Vagina (tissue), 2 donors: ENCODE measurements at places on chromosomes 7 and 10.

DNA sequence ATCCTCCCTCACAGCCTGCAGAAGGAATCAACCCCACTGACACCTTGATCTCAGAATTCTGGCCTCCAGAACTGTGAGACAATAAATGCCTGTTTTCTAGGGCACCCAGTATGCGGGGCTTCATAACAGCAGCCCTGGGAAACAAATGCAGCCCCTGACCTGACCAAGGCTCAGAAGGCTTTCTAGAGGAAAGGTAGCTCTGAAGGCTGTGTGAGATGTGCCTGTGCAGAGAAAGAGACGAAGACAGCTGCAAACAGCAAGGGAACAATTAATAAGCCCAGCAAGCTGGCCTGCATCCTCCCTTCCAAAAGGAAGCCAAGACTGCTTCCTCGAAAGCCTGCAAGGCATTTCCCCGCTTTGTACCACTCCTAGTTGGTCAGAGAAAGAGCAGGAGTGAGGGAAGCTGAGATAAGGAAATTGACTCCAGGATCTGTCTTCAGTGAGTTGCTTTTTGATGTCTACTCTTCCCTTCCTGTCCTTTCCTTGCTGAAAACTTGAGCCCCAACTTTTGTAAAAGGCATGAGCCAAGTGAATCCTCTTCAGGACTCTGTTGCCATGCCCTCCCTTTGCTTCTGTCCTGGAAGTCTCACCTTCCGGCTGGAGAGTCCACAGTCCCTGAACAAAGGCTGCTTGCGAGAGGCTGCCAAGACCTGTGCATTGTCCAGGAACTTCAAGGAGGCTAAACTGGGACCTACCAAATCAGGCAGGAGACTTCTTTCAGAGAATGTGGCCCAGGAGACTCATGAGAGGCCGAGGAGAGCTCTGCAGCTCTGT lies 71.2 kb upstream of the ARID5B start:
- peaks cover 7% of the 10 kb centered on the region for H3K4me1 ChIP-seq
- H3K27me3 ChIP-seq: no peaks in the 10 kb centered on the region
- H3K36me3 ChIP-seq: no peaks in the 10 kb centered on the region
- DNase-seq: no peak
- no peak overlapping the region for H3K27ac ChIP-seq

DNA sequence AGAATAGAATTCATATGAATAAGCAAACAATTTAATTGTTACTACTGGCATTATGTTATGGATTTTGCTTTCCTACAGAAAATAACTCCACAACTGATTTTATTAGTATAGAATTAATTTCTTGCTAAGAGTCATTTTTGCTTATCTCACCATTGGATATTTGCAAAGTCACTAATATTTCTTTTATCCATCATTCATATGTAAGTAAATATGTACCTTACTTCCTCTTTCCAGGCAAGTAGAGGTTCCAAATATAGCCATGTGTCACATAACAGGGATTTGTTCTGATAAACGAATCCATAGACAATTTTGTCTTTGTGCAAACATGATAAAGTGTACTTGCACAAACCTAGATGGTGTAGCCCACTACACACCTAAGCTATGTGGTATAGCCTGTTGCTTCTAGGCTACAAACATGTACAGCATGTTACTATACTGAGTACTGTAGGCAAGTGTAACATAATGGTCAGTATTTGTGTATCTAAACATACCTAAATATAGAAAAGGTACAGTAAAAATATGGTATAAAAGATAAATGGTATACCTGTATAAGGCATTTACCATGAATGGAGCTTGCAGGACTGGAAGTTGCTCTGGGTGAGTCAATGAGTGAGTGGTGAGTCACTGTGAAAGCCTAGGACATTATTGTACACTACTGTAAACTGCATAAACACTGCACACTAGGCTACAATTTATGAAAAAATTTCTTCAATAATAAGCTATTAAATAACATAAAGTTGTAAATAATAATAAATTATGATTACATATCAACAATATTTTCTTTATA lies 18.3 kb downstream of the KLLN start:
- H3K36me3 ChIP-seq: no peaks in the 10 kb centered on the region
- DNase-seq: no peak
- H3K27me3 ChIP-seq: no peaks in the 10 kb centered on the region
- no peaks in the 10 kb centered on the region for H3K4me1 ChIP-seq
- no peak overlapping the region for H3K4me3 ChIP-seq

GRCh38 chr10:113103131-113103840 lies 153.2 kb downstream of the TCF7L2 start:
- peaks cover 54% of the 10 kb centered on the region for H3K4me1 ChIP-seq
- no peak overlapping the region for H3K27ac ChIP-seq
- DNase-seq: no peak
- no peaks in the 10 kb centered on the region for H3K36me3 ChIP-seq
- no peaks in the 10 kb centered on the region for H3K27me3 ChIP-seq

- no peak overlapping the region for H3K27ac ChIP-seq
- no peak for DNase-seq
- H3K4me3 ChIP-seq: no peak overlapping the region
- H3K36me3 ChIP-seq: no peaks in the 10 kb centered on the region
- H3K27me3 ChIP-seq: no peaks in the 10 kb centered on the region
- H3K4me1 ChIP-seq: peaks cover 81% of the 10 kb centered on the region
Measured at GRCh38 chr10:28548781-28549498, 16.0 kb downstream of the WAC start.
